ENCODE measurements at places on chromosomes 11 and 22. TPM values are rescaled to one million over a fixed set of nuclear protein-coding genes. Genes with fewer than 3 reads are reported as not detected.
A peak's percentile ranks its signal among the peaks of the same experiment; 100 is the strongest.

GRCh38 chr22:33684087-33684486 is 236.2 kb downstream of the LARGE1 start:
- no peak for DNase-seq

GRCh38 chr11:1224491-1225385 is 1.9 kb downstream of the MUC5B start:
- peak; percentile 82 for DNase-seq

GRCh38 chr11:17650127-17650911 is 69.1 kb upstream of the MYOD1 start:
- no peak for DNase-seq

DNA sequence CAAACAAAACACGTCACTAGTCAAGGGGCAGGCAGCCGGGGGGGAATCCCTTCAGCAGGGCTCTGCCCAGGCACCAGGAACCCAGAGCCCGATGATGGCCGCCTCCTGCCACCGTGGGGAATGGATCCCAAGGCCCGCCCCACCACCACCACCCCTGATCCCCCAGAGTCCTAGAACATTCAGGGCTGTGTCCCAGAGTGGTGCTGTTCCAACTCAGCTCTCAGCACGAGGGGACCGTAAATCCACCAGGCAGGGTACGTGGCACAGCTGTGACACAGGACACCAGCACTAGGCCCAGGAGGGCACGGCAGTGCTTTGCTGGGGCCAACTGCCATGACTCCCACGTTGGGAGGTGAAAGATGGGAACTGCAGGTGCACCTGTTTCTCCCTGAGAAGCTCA is 29.6 kb downstream of the ANO1 start:
- DNase-seq = no peak

- no peak for DNase-seq
Observed at GRCh38 chr11:83292709-83293456, 6.7 kb upstream of the CCDC90B start.

DNA sequence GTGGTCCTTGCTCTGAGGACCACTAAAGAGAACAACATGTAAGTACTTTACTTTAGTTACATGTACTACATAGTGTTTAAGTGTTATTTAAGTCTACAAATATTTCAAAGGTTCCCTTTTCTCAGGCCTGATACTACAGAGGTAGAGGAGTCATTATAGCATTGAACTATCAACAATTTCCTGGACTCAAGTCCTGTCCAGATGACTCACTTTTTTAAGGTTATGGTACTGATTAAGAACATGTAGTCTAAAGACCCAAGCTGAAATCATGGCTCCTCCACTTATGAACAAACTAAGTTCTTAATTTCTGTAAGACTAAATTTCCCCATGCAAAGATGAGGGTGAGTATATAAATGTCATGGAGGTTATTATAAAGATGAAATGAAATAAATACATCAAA is 74.7 kb downstream of the NARS2 start:
- no peak for DNase-seq

GRCh38 chr11:1487091-1487850 is 692 bp upstream of the MOB2 start:
- DNase-seq = peak; percentile 81

- DNase-seq = no peak
Observed at GRCh38 chr11:74094393-74094792, 76.4 kb downstream of the C2CD3 start.

GRCh38 chr11:829176-829846 is 1.6 kb downstream of the CRACR2B start:
- no peak for DNase-seq

GRCh38 chr22:29201782-29202181 is 3.9 kb upstream of the EMID1 start:
- DNase-seq = no peak

- no peak for DNase-seq
Observed at GRCh38 chr11:2732261-2732939, 32.6 kb upstream of the KCNQ1OT1 start.

- DNase-seq = no peak
Observed at GRCh38 chr11:5547982-5548381, 358 bp downstream of the OR52H1 start.

DNA sequence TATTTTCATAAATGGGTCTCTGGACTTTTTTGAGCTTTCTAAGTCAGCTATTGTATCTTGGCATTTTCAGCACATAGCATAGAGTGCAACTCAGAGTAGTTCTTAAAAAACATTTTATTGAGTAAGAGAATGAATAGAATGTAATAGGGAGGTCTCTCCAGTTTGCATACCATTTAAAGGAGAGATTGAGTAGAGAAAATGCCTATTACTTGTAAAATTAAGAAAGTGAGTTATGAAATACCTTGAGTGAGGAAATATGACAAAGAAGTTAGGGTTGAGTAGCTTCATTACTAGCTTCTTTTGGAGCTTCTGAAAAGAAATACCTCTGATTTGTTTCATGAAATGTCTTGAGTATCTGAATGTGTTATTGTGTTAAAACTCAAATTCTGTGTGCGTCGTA is 140.0 kb downstream of the AASDHPPT start:
- no peak for DNase-seq

GRCh38 chr22:43477966-43478365 is 66.2 kb downstream of the MPPED1 start:
- DNase-seq = no peak

GRCh38 chr11:47593934-47594855 is at the start of gene C1QTNF4:
TSS of gene C1QTNF4 (minus strand) at chr11:47594411. CDS start at chr11:47590810, 3,601 bp downstream.
- DNase-seq = no peak

- peak; percentile 81 for DNase-seq
Observed at GRCh38 chr11:65882120-65883057, 2.8 kb downstream of the CTSW start.

DNA sequence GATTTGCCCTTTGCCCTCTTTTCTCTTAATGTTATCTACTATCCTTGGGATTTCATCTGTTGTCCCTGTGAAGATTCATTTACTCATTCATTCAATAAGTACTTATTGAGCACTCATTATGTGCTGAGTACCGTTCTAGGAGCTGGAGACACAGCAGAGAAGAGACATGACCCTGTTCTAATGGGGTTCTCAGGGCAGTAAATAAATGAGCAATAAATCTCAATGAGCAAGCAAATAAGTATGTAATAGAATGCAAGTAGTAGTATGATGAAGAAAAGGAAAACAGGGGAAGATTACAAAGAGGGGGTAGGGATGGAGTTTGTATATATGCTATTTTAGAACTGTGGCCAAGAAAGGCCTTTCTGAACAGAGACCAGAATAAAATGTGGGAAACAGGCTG is 34.2 kb upstream of the NRIP3 start:
- no peak for DNase-seq

DNA sequence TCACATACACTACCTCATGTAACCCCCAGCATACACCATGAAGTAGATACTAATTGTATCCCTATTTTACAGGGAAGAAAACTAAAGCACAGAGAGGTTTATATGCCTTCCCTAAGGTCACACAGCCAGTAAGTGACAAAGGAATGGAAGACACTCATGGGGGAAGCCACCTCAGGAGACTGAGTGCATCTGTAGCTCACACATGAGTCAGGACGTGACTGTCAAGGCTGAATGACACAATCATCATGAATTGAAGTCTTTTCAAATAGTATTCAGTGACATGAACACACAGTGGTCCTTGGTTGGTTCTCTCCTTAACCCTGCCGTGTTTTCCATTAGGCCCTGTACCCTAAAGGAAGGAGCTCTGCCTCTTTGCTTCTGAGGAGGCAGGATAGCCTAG is 463.0 kb downstream of the NTM start:
- DNase-seq = no peak

DNA sequence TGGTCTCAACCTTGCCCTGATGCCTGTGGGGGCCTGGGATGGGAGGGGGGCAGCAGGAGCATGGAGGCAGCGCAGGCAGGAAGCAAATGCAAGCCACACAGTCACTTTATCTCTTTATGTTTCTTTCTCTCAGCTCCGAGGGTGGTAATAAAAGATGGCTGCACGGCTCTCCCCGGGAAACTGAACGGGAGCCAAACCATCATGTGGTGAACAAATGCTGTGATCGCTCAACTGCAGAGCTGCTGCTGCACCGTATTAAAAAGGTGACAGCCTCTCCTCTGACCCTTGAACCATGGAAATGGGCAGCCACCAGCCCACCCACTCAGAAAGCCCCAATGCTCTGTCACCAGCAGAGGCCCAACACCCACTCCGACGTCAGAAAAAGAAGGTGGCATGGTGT is 110.0 kb downstream of the TIMP3 start:
- DNase-seq = no peak

- DNase-seq = peak; percentile 74
Observed at GRCh38 chr11:134363161-134363560, 31.4 kb downstream of the GLB1L2 start.

- DNase-seq = no peak
Observed at GRCh38 chr11:81907996-81908395, 825.7 kb downstream of the FAM181B start.

GRCh38 chr11:11279956-11280689 is 72.9 kb downstream of the CSNK2A3 start:
- no peak for DNase-seq

DNA sequence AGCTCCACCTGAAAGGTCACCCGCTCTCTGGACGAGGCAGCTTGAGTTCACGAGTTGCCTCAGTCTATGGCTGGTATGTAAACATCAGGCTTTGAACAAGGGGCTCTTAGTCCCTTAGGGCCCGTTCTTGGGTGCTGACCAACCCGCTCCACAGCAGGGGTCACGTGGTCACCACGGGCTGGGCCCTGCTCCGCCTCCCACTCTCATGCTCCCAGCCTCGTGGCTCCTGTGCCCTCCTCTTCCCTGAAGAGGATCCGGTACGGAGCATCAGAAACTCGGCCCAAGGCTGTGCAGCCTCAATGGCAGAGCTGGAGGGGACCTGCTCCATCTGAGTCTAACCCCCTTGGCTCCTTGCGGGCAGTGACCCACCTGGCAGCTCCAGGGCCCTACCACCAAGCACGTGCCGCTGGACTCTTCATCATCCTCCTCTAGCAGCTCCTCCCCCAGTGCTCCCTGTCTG is 54.2 kb upstream of the TTLL12 start:
- DNase-seq = no peak

GRCh38 chr22:49662681-49663080 is 165.0 kb downstream of the BRD1 start:
- no peak for DNase-seq

DNA sequence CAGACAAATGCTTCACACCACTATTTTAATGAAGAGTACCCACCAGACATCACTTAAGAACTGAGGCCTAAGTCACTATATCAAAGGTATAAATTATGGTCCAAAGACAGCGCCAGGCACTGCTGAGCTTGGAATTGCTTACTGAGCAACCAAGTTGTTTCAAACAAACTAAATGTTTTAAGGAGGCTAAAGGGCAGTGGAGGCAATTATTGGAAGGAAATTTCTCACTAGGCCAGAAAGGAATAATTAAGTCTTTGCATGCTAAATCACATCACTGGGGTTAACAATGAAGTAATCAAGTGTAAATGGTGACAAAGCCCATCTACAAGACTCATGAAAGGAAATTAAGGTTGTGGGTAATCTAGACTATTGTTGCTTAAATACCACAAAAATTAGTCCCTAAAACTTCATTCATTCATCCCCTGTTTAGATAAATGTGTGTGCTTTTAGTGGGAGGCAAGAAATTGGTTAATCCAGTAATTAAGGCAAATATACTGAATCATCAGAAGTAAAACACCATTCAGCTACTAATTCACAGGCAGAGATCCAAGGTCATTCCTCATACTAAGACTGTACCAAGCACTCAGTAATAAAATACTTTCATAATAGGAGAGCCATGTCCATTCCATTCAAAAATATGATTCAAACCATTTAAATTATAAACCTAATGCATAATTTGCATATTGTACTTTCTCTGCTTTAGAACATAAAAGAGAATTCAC is 21.2 kb downstream of the LGR4 start:
- no peak for DNase-seq

- DNase-seq = peak; percentile 68
Observed at GRCh38 chr22:23832226-23833016, 6.4 kb downstream of the DERL3 start.

- DNase-seq = no peak
Observed at GRCh38 chr22:30602049-30602448, 4.9 kb upstream of the TCN2 start.

DNA sequence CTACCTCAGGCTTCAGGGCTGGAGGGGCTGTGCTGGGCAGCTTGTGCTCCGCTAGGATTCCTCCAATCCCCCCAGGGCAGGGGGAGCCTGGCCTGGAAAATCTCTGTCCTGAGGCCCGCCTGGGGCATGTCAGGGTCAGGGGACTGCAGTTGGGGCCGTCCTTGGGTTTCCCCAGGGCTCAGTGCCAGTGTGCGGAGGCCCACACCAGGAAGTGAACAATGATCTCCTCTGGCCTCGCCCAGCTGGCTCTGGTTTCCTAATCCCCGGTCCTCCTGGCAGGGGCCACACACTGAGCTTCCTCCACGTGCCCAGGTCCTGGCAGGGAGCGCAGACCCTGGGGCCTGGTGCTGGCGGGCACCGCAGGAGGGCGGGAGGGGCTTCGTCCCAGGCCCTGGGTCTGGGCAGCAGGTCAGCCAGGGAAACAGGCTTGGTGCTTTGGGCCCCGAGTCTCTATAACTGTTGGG is 1.4 kb upstream of the MUC2 start:
- DNase-seq = peak; percentile 90

SCO2 gene
- 5.4 TPM for total RNA-seq

RCOR2 gene
- total RNA-seq = 3.8 TPM

GLYAT gene
- not detected for total RNA-seq

CLMP gene
- total RNA-seq = 4.8 TPM

CRYBB1 gene
- total RNA-seq = not detected

ZNF70 gene
- total RNA-seq = 12.8 TPM

NPTXR gene
- 37.5 TPM for total RNA-seq

TMEM184B gene
- 117 TPM for total RNA-seq

TMEM135 gene
- total RNA-seq = 16.8 TPM

RFPL2 gene
- total RNA-seq = not detected

SLC6A5 gene
- total RNA-seq = not detected

BATF2 gene
- total RNA-seq = not detected

ROBO4 gene
- total RNA-seq = not detected

DCHS1 gene
- 33.4 TPM for total RNA-seq

CRYAB gene
- total RNA-seq = 770 TPM

ANGPTL5 gene
- total RNA-seq = not detected

C11orf97 gene
- not detected for total RNA-seq

NCF4 gene
- not detected for total RNA-seq

KCNQ1OT1 gene
- total RNA-seq = 2.7 TPM

TRIM3 gene
- total RNA-seq = 27.6 TPM

NXPE1 gene
- total RNA-seq = not detected
